ENCODE measurements at places on chromosomes 2 and 18.

- DNase-seq = peak; percentile 51
These were observed 10.5 kb downstream of the CROCC2 start for GRCh38 chr2:240916571-240917008.

- DNase-seq = no peak
These were observed 154.7 kb downstream of the RBM43 start for GRCh38 chr2:151106805-151107506.

DNA sequence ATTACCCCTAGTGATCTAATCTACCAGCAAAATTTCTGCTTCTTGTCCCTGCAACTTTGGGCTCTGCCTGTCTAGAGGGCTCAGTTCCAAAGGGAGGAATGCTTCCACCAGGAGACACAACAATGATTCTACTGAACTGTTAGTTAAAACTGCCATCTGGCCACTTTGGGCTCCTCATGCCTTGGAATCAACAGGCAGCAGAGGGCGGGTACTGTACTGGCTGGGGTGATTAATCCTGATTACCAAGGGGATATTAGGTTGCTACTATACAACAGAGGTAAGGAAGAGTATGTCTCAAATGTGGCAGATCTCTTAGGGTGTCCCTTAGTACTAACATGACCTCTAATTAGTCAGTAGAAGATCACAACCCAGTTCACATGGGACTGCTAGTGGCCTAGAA, 21.4 kb downstream of the HADHA start:
- DNase-seq = no peak

DNA sequence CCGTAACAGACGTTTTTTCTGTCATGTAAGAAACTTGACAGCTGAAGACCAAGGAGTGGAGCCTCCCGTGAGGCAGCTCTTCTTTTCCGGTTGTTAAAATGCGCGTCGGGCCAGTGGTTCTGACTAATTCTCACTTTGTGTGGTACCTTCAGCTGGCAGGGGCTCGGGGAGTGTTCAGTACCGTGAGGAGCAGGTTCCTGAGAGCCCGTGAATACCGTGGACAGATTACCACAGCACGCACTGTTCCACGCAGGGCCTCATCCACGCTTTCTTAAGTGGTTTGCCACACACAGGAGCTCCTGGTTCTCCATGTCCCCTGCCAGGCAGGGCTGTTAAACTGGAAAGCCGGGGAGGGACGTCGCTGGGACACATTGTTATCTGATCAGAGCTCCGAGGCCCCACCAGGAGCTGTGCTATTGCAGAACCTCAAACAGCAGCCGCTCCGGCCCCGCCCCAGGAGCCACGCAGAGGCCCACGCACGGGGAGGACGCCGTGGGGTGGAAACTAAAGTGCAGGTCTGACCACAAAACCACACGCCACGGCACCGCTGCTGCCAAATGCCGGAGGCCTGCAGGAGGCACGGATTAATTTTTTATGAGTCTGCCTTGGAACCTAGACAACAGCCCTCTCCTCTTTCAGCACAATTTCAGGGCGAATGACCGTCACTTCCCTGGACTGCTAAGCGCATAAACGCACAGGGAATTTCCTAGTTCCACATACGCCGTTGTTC, 43.3 kb downstream of the NFATC1 start:
- no peak for DNase-seq

GRCh38 chr2:141079231-141079630, 1051.6 kb downstream of the LRP1B start:
- DNase-seq = no peak

DNA sequence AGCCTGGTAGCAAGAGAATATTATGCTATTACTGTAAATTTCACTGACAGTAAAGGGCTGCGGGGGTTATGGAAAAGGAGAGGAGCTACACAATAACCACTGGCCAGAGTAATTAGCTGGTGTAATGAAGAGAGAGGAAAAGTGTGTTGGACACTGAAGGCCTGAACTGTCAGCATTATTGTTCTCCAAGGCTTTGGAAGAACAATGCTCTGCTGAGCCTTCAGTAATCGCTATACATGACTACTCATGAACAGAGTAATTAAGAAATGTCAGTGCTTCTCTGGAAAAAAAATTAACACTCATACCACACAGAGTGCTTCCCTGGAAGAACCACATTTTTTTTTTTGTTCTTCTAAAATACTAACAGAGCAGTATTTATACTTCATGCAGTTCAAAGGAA, 931.3 kb downstream of the CPS1 start:
- peak; percentile 38 for DNase-seq

GRCh38 chr2:240465765-240466578, 30.5 kb downstream of the GPC1 start:
- DNase-seq = no peak

DNA sequence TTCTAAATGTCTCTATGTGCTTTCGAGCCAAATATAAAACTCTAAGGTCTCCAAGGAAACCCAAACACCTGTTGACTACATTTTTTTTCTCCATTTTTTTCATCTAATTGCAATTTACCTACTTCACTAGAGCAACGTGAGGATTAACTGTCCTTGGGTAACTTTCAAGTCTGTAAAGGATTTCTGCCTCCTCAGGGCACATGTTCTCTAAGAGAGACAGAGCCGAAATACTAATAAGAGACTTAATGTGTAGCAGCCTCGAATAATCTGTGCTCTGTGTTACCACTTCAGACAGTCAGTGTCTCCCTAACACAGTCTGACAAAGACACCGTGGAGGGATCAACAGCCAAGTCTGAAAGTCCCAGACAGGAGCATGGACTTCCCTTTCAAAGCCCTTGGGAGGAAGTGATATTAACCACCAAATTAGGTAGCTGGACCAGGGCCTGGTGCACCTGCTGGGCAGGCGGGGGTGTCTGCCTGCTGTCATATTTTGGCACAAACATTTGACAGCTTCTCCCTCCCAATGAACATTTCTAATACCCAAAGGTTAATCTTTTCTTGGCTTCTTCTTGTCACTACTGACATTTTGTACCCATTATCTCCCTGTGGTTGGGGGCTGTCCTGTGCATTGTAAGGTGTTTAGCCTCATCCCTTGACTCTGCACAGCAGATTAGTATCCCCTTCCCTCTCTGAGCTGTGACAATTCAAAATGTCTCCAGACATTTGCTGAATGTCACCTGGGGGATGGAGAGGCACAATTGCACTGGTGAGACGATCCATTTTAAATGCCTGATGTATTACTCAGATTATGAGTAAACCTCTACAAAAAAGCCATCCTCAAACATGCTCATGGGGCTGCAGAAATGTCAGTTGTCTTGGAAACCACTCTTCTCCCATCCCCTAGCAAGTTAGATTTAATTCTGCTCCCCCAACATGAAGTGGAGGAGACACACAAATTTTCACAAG, 45.7 kb upstream of the LYPD1 start:
- DNase-seq = no peak

- DNase-seq = no peak
These were observed 44.2 kb upstream of the DSC1 start for GRCh38 chr18:31206787-31207381.

DNA sequence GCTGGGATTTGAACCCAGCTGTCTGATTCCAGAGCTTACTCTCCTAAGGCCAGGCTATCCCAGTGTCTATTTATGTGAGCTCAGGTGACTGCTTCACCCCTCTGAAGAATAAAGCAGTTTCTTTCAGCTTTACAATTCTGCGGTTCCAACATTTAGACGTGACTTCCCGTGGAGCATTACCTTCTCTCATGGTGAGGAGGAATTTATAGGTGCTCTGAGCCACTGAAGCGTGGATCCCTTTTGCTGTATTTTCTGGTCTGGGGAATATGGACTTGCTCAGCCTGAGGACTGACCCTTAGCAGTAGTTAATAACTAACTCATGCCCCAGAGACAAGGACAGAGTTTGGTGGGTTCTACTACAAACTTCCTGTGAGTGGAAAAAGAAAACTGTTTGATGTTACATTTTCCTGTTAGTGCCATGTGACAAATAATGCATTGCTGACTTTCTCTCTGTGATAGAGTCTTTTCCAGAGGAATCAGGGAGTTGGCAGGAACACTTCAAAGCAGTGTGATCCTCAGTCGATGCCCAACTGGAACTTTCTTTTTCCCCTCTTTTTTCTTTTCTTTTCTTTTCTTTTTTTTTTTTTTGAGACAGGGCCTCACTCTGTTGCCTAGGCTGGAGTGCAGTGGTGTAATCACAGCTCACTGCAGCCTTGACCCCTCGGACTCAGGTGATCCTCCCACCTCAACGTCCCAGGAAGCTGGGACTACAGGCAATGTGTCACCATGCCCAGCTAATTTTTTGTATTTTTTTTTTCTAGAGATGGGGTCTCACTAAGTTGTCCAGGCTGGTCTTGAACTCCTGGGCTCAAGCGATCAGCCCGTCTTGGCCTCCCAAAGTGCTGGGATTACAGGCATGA, 21.9 kb downstream of the CASP10 start:
- DNase-seq = no peak

GRCh38 chr18:23266717-23267446, 131.6 kb downstream of the CABLES1 start:
- DNase-seq = no peak

GRCh38 chr2:64929333-64929732, 59.9 kb upstream of the SLC1A4 start:
- DNase-seq = no peak

- DNase-seq = no peak
These were observed 453.4 kb upstream of the SLC14A2 start for GRCh38 chr18:45161850-45162249.

DNA sequence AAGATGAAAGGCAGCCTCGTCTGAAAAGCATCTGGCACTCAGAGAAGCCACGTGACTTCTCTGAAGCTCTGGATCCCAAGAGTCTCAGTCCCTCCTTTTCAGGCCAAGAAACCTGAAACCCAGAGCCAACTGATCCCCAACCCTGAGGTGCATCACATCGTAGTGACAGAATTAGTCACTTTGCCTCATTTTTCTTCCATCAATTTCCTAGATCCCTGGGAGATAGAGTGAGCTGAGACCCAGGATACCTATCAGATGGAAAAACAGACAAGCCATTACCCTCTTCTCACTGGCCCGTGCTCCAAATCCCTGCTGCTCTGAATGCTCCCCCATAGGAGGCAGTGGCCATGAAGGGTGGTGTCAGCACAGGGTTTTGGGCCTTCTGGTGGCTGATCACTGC, 113.1 kb downstream of the ALK start:
- DNase-seq = no peak
